ENCODE measurements at places on chromosomes 2 and 18. TPM values are rescaled to one million over a fixed set of nuclear protein-coding genes. Genes with fewer than 3 reads are reported as not detected.

DNA sequence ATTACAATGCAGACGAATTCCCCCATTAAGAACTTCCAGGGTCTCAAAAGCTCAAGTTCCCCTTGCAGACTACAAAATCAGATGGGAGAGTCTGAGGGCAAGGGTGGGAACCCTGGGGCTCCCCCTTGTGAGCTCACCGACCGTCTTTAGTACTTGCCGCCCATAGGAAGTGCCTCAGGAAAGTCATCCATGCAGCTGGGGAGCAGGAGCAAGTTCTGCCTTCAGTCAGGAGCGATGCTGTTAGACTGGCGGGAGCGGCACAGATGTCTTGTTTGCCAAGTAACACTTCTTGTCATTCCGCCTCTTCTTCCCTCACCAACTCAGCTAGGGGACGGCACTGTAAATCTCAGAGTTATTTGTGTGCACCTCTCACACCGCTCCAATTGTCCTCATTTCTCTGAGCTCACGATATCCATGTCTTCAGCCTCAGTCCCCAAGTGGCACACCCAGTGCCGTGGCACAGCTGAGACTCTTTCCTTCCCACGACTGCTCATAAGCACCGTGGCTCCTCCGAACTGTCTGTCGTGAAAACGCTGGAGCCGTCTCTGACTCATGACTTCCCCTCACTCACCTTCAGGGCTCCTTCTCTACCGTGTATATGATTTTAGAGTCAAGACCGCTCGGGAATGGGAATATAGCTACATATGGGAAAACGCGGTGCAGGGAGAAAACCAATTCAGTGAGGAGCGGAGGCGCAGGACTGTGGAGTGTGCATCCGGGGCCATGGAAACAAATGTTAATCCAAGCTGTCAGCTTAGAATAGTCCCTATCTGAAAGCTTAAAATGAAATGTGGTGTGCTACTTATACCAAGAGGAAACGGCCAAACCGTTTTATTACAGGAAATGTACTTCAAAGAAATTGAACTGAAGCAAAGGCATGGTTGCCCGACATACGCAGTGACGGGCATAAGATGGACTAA lies 34.0 kb downstream of the UXS1 start:
- peak; percentile 69 for DNase-seq

DNA sequence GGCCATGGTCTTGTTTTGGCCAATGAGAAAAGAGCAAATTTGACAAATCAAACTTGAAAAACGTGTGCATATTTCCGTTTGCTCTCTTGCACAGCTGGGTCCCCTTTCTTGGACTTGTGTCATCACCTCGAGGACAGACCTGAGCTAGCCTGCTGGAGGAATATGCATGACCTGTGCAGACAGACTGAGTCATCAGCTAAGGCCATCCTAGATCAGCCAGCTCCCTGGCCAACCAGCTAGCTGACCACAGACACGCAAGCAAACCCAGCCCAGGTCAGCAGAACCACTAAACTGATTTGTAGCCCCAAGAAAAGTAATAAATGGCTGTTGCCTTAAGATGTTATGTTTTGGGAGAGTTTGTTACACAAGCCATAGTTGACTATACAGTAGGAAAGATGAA lies 61.3 kb upstream of the PAX3 start:
- DNase-seq, result no peak

FAHD2B gene
- 14.8 TPM for total RNA-seq

DNA sequence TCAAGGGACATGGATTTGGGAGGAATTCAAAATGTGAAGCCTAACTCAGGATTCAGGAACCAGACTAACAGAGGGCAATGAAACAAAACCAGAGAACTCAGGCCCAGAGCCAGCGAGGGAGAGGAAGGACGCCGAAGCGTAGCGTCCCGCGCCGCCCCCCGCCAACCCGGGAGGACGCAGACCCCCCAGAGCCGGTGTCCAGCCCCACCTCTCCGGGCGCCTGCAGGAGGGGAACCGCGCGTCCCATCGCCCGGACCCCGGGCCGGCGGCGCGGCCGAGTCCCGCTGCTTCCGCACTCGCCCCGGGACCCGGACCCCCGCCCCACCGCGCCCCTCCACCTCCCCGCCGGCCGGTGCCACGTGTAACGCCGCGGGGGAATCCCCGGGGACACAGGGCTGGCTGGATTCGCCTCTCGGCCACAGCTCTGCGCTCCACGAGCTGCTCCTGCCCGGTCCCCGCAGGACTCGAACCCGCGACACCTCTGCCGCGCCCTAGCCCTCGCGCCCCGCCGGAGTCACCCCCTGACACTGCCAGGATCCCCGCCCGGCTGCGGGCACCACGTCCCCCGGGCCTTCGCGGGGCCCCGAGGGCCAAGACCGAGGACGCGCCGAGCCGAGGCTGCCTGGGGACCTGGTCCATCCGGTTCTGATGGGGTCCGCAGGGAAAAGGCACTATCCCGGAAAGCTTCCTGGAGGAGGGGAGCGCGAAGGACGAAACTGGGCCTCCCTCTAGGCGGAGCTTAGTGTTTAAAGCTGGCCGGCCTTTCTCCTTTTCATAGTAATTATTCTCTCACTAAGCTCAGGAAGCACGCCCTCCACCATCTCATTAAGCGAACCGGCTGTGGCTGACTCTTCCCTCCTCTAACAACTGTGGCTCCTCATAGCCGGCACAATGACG lies 40.4 kb upstream of the FAM124B start:
- DNase-seq, result peak; percentile 11

KIF3C gene
- 4.7 TPM for total RNA-seq

GRCh38 chr2:198763793-198764192 lies 693.9 kb downstream of the SATB2 start:
- no peak for DNase-seq

- no peak for DNase-seq
Measured at GRCh38 chr2:221096706-221097567, 475.2 kb downstream of the EPHA4 start.

DNA sequence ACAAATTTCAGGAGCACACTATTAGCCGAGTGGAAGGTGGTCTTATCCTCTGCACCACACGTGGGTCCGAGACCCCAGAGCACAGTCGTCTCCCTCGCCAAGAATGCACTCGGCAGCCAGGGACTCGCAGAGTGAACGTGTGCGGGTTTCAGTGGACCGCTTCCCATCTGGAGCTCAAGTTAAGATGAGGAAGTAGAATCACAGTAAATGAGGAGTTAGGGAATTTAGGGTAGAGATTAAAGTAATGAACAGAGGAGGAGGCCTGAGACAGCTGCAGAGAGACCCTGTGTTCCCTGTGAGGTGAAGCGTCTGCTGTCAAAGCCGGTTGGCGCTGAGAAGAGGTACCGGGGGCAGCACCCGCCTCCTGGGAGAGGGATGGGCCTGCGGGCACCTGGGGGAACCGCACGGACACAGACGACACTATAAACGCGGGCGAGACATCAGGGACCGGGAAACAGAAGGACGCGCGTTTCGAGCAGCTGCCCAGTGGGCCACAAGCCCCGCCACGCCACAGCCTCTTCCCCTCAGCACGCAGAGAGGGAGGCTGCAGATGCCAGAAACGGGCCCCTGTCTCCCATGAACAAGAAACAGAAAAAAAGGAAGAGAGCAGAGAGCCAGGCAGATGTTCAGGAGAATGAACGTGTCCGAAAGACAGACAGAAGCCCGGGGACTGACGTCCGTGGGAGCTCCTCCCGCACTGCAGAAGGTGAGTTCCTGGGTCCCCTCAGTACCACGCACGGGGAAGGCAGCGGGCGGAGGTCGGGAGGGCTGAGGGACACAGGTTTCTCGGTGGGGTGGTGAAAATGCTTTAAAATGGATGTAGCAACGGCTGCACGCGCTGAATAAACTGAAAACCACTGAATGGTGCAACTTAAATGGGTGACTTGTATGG lies 5.4 kb upstream of the KCNG2 start:
- no peak for DNase-seq

PDK1 gene
- total RNA-seq, result 56.0 TPM

TLX2 gene
- total RNA-seq, result not detected

ATP6V1B1 gene
- not detected for total RNA-seq

DOCK10 gene
- total RNA-seq, result 211 TPM

GRCh38 chr2:144914622-144915318 lies 394.9 kb upstream of the ZEB2 start:
- DNase-seq, result no peak

- DNase-seq, result no peak
Measured at GRCh38 chr2:10514273-10514672, 66.1 kb upstream of the ODC1 start.

DNA sequence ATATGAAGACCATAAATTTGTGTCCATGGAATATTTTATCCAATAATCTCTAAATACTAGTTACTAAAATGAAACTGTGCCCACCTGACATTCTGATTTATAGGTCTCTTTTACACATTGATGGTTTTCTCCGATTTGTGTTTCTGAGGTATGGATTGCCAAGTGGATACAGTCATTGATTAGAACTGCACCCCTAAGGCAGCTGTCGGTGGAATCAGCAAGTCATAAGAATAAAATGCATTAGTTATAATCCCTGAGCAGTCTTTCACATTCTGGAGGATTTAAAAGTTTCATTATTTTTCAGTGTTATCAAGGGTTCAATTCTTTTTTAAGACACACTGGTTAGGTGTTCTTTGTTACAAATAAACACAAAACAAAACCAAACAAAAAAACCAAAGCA lies 6.0 kb downstream of the CAVIN2 start:
- DNase-seq, result no peak

- DNase-seq, result no peak
Measured at GRCh38 chr2:225192869-225193268, 150.6 kb upstream of the DOCK10 start.

GRCh38 chr2:222842491-222843174 lies 18.2 kb upstream of the ACSL3 start:
- DNase-seq, result no peak
